ENCODE measurements at places on chromosomes 7 and 10. TPM values are rescaled to one million over a fixed set of nuclear protein-coding genes. Genes with fewer than 3 reads are reported as not detected.

The TES gene
- 23.2 TPM for total RNA-seq

The LGI1 gene
- 21.1 TPM for total RNA-seq

DNA sequence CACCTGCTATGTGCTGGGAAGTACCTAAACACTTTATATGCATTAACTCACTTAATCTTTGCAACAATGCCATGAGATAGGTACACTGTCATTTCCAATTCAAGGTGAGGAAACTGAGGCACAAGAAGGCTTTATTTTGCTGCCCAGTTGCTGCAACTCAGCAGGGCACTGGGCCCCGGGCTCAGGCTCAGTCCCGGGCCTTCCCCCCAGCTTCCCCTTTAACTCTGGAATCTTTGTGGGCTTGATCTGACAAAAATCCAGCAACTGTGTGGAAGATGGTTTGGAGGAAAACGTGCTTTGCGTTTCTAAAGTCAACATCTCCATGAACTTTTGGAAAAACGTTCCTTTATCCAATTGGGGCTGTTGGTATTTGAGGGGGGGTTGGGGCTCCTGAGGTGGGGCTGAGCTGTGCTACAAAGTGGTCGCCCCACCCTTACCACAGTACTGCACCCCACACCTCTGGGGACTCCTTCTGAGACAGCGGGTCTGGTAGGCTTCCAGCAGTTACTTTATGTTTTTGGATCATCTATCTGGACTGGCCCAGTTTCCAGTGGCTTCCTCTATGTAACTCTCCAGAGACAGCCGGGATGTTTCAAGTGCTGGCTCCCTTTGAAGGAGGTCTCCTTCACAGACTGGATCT lies 40.5 kb upstream of the CAMK1D start:
- no peak for DNase-seq

DNA sequence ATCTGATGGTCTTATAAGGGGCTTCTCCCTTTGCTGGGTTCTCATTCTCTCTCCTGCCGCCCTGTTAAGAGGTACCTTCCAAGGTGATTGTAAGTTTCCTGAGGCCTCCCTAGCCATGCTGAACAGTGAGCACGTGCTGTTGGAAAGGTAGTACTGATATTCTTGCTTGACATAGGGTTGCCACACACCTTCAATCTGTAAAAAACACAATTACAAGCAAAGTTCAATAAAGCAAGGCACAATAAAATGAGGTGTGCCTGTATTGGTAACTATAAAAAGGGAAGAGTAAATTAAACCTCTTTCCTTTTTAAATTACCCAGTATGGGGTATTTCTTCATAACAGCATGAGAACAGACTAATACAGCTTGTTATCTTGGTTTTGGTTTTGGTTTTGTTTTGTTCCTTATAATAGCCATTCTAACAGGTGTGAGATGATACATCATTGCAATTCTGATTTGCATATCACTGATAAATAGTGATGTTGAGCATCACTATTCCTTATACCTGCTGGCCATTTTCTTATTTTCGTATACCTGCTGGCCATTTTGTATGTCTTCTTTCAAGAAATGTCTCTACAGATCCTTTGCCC lies 164.9 kb upstream of the TRIM24 start:
- no peak for DNase-seq

GRCh38 chr7:27096768-27097514 lies 1.1 kb upstream of the HOXA1 start:
- peak; percentile 88 for DNase-seq

- no peak for DNase-seq
Measured at GRCh38 chr10:84933402-84933801, 605.0 kb downstream of the CCSER2 start.

The CYP26A1 gene
- total RNA-seq, result 1.8 TPM

DNA sequence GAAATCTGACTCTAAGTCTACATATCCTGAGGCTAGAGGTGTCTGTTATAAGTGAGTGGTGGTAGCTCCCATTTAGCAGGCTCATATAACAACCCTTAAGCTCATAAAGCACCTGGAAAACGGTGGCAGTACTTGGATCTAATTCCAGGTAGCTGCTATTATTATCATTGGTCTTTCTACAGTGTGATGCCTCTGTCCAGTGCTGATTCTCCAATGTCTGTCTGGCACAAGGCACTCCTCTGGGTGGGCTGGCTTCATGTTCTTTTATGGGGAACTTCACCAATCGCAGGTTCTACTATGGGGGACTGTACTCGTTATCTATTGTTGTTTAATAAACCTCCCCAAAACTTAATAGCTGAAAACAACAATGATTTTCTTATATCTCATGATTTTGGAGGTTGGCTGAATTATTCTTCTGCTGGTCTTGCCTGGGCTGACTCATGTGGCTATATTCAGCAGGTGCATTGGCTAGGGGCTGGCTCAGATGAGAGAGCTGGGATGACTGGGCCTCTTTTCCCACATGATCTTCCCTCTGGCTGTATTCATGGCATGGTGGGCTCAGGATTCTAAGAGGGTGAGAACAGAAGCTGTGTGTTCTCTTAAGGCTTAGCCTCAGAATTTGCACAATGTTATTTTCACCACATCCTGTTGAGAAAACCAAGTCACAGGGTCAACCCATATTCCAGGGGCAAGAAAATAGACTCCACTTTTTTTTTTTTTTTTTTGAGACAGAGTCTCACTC lies 93.0 kb upstream of the PCGF5 start:
- no peak for DNase-seq

- no peak for DNase-seq
Measured at GRCh38 chr10:80588546-80588945, 50.8 kb downstream of the SH2D4B start.

GRCh38 chr10:102801496-102801895 lies 35.7 kb downstream of the CYP17A1 start:
- peak; percentile 66 for DNase-seq

The UFSP1 gene
- total RNA-seq, result 3.1 TPM

DNA sequence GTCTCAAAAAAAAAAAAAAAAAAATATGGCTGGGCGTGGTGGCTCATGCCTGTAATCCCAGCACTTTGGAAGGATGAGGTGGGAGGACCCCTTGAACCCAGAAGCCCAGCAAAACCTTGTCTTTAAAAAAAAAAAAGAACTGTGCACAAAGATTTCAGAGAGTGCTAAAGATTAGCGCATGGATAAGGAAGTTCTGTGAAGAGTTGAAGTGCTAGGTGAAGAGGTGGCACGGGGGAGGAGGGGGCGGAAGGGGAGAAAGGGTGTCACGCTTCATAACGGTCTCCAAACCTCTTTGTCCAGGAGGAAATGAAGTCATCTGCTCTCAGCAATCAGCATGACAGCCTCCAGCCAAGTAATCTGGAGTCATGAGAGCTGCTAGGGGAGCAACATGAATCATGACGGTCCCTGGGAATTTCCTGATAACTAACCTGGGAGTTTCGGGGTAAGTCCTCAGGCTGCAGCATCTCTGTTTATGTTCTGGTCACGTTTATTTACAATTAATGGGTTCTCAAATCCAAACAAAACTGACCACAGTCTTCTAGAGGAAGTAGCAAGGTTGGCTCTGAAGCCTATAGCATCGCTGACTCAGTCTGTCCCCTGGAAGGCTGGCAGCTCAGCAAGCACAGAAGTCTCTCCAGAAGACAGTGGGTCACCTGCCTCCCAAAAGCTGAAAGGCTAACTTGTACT lies 1.9 kb upstream of the PLAU start:
- peak; percentile 80 for DNase-seq

The GBF1 gene
- total RNA-seq, result 27.2 TPM

DNA sequence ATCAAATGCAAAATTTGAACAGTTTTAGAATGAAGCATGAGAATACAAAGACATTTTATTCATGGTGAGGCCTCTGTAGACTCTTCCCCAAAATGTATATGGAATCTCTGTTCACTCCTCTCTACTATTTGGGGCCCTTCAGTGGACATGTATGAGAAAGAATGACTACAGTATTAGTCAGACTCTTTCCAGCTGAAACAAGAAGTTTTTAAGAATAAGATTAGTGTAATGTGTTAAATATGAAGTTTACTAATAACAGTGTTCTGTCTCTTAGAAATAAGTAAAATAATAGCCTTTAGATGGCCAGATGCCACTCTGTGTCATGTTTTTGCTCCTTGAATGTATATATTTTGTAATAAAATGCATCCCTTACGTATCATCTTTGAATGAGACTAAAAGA lies 585.6 kb downstream of the SUGCT start:
- DNase-seq, result no peak

The PRKG1 gene
- total RNA-seq, result 51.3 TPM

DNA sequence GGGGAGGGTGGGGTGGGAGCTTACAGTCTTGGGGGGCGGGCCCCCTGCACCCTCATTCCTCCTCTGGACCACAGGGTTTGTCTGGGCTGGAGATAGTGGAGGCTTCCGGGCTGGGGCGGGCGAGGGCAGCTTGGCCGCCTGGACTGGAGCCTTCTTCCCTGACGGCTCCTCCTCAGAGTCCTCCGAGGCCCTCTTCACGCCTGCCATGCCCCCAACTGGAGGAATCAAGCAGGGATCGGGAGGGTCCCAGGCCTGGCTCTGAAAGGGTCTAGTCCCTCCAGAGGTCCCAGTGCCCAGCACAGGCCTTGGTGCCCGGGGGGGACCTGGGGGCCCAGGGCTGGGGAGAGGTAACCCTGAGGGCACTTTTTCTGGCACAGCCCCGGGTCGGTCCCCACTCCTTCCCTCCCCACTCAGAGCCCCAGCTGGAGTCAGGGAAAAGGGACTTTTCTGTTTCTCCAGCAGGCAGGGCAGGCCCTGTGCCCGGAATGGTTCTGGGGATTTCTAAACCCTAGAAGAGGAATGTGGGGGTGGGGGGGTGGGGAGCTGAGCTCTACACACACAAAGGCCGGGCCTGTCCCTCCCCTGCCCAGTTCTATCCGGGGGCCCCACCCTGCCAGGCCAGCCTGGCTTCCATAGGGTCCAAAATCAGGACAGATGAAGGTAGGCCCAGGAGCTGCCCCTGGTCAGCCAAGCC lies 11.6 kb downstream of the MICALL2 start:
- DNase-seq, result peak; percentile 67

GRCh38 chr7:32513210-32513609 lies 17.9 kb downstream of the AVL9 start:
- DNase-seq, result no peak

GRCh38 chr7:27641581-27642230 lies 21.0 kb downstream of the HIBADH start:
- DNase-seq, result no peak

DNA sequence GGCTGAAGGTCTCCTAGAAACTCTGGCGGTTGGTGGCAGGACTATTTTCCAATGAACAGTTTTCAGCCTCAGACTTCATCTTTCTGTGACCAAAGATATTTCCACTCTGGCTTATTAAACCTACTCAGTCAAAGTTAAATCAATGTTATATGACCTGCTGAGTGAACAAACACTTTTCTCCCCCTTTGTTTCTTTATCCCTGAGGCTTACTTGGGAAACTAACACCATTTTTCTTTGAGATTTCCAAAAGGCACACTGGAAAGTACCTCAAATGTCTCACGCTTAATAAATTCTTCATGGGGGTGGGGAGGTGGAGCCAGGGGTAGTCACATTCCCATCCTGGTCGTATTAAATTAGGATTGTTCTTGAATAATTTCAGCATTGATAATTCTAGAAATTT lies 1.8 kb downstream of the TMEM26 start:
- DNase-seq, result peak; percentile 45

- DNase-seq, result no peak
Measured at GRCh38 chr10:119303886-119304285, 96.5 kb downstream of the GRK5 start.

DNA sequence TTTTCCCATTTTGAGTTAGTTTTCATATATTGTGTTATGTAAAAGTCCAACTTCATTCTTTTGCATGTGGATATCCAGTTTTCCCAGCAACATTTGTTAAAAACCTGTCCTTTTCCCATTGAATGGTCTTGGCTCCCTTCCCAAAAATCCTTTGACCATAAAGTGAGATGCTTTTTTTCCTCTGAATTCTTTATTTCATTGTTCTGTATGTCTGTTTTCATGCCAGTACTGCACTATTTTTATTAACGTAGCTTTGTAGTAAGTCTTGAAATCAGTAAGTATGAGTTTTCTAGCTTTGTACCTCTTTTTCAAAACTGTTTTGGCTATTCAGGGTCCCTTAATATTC lies 20.0 kb downstream of the C1GALT1 start:
- DNase-seq, result no peak

GRCh38 chr7:18041191-18041590 lies 13.5 kb upstream of the PRPS1L1 start:
- no peak for DNase-seq

DNA sequence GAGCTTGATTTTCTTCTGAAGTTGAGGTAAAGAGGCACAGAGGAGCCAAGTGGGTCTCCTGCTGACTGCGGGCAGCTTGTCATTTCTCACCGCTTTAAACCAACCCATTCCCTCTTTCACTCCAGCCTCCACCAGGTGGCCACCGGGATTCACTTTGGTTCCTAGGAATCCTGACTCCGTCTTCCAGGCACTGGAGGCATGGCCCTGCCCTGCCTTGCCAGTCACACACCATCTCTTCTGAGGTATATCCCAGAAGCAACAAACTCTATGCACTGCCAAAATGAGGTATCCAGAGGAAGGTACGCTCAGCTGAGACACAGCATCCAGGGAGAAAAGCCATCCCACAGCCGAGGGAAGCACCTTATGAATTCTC lies 280.8 kb downstream of the TNS3 start:
- DNase-seq, result no peak

- DNase-seq, result peak; percentile 89
Measured at GRCh38 chr10:31650010-31650409, 278.6 kb downstream of the ARHGAP12 start.

DNA sequence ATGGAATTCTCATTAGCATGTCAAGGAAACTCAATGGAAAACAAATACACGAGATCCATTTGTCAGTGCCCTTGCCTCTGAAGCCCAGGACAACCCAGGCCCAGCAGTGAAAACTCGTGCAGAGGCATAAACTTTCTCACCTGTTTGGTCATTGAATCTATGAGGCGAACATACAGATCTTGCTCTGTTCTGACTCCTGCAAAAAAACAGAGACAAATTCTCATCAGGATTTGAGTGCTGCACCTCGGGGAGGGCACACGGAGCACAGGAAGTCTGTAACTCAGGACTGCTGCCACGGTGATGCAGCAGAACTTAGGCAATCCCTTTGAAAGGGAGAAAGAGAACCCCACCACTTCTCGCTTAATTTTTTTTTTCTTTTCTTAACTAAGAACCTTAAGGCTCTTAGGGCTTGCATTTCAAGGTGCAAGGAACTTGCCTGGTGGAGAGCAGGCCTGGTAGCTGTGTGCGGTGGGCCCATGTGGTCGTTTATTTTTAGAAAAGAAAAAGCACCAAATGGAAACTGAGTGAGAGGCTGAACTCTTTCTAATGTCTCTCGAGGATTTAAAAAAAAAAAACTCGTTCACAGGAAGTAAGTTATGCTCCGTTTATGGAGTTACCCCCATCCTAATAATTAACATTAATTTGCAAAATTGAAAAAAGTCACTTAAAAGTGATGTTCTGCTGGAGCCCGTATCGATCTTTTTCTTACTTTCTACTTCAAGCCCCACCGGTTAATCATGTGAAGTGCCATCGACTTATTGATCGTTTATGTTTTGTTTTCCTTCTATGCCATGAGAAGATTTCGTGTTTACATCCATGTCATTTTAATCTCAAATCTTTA lies 1.8 kb downstream of the EBF3 start:
- peak; percentile 71 for DNase-seq

DNA sequence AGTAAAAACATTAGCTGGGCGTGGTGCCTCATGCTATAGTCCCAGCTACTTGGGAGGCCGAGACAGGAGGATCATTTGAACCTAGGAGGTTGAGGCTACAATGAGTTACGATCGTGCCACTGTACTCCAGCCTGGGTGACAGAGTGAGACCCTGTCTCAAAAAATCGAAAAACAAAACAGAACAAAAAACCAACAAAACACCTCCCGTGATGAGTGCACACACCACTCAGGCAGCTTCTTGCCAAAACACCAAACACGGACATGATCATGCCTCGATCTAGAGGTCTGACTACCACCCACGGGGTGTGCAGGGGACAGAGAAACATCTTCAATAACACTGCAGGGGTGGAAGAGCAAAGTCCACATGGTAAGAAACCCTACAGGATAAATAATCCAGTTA lies 44.4 kb downstream of the AMZ1 start:
- DNase-seq, result no peak

Data from muscle of leg (tissue), 16 donors.